Right lung (tissue), 10 donors: ENCODE measurements at places on chromosomes 1 and 21.

DNA sequence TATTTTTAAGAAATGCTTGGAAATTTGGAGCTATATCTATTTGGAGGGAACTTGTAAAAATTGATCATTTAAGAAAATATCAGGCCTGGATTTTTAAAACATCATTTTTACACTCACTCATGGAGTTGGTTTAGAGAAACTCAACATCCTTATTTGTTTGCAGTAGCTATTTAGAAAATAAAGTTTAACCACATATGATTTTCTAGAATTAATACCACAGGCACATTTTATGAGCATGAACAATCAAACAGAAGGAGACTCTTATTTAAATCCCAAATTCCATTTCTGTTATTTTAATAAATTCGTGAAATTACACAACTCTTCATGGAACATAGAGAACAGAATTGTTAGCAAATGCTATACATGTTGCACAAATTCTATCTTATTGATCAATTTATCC is 3.2 kb downstream of the CDKN2C start:
- DNase-seq, result no peak

DNA sequence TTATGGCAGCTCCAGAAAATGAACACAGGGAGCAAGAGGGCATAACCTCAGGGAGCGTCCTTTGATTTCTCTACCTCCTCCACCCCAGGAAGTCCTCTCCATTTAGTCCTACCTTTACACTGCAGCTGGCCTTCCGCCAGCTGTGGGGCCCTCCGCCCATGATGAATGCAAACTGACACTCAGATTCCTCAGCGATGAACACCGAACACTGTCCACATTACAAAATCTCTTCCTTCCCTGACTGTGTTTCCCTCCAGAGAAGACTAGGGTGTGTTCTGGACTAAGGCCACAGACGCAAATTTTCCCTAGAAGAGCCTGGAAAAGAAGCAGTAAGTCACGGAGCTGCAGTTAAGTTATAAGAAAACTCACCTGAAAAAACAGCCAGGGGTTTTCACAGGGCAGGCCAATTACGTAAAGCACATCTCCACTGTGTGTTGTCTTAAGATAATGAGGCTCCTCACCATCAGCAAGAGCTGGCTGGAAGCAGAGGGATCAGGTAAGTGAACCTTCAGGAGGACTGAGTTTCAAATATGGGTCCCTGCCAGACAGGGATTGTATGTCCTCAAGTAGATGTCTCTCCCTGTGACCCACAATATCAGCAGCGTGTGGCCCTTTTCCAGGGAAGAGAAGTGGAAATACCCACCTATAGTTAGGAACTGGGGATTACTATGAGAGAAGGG is 46.3 kb upstream of the ATP1B1 start:
- DNase-seq, result no peak

- DNase-seq, result no peak
Measured at GRCh38 chr1:30977511-30977910, 69.0 kb upstream of the SDC3 start.

DNA sequence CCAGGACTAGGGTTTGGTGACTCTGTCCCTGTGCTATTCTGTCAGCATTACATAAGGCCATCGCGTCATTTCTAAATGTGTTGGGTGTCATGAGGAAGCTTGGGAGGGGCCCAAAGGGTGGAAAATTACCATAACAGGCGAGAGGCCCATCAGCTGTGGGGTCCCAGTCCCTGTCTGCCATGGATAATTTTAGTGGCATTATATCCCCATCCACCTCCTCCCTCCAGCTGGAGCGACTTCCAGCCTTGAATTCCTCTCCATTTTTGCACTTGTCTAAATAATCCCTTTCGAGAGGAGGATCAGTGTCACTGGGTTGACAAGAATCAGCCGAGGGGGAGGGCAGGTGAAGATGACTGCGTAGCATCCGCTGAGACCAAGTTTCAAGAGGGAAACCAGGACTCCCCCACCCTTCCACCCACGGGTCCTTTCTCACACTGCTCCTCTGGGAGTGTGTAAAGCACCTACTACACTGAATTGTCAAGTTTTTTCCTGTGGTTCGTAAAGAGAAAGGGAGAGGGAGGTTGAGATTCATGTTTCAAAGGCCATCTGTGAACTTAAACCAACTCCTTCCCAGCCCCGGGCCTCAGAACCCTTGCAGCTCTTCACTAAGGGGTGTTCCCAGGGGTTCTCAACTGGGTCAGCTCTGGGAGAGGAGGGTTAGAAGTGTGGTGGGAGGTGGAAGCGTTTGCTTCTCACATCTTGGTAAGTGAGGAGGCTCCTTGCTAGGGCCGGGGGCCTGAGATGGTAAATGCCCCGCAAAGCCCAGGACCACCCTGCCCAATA is 29.2 kb downstream of the VASH2 start:
- no peak for DNase-seq

DNA sequence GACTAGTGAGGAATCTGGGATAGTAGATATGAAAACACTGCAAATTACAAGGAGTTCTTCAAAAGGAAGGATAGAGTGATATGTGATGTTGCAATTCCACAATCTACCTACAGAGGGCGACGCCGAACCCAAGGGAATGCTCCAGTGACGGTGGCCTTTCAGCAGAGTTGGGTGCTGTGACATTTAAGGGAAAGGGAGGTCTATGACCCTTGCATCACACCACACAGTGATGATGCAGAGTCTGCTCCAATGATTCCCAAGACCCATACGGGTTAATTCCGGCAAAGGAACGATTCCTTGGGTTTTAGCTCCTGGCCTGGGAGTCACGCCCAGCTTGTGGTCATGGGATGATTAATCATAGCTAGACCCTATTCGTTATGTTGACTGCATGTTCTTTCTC is 123.0 kb upstream of the IGSF21 start:
- DNase-seq, result no peak

- DNase-seq, result no peak
Measured at GRCh38 chr1:24140741-24141181, 2.2 kb downstream of the IL22RA1 start.

DNA sequence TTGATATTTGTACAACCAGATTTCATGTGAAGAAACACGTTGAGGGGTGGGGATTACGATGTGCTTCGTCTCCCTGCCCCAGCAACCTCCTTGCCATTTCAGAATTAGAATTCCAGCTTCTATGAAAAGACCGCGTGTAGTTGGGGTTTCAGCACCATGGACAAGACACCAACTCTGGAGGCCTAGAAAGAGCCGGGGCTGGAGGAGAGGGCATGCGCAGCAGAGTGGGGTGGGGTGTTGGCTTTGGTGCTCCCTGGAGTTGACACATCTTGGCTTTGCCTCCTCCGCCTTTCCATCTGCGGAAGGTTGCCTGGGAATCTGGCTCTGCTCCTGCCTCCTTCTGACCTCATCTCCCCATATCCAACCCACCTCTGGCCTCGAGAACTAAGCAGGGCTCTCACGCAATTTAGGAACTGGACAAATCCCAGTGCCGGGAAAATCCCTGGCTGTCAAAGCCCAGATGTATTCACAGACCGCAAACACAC is 11.8 kb downstream of the HTR6 start:
- DNase-seq, result peak; percentile 48

DNA sequence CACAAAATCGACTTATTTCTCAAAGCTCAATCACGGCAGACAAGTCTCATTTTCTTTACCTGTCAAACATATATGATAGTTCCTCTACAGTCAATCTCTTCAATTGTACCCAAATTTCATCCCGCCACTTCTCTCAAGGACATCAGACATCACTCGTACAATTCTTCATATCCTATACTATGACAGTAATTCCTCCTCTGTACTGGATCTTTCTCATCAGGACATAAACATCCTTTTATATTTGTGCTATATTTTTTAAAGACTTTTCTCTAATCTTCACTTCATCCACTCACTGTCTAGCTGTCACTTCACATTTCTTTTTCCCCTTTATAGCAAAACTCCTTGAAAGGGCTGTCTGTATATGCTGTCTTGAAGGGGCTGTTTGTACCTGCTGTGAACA is 419.1 kb upstream of the NR5A2 start:
- no peak for DNase-seq

- DNase-seq, result no peak
Measured at GRCh38 chr1:184362876-184363275, 24.0 kb upstream of the C1orf21 start.

DNA sequence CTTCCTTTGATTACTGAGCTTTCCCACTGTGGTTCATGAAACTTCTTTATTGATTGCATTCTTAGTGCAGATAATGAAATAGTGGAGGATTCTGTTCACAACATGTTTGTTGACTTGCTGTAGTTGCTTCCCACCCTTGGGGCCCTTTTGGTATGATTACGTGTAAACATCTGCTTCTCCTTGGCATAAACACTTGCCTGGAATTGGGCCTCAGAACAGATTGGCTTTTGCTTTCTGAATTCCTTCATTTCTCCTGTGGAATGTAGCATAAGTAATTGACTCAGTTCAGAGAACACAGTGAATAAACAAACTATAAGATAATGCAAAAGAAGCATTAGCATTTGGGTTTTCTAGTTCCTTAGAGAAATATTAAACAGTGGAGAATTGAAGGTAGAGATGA is 59.5 kb upstream of the LAMC2 start:
- peak; percentile 27 for DNase-seq

GRCh38 chr1:101257500-101258325 is 20.9 kb downstream of the S1PR1 start:
- no peak for DNase-seq

DNA sequence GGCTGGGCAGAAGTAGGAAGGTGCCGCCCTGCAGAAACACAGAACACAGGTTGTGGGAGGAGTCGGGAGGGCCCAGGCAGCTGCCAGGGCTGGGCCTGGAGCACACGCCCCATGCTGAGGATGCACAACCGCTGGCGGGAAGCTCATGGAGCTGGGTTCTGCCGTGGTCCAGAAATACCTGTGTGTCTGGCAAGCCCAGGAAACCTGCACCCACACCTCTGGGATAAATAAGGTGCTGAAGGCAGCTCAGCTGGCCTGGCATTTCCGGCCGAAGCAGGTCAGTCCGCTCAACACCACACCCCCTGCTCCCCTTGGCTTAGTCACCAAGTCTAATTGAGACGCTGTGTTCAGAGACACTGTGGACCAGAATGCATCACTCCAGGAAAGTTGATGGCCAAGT is 32.1 kb downstream of the CTNNBIP1 start:
- no peak for DNase-seq
